ENCODE measurements at places on chromosomes 1 and 21.
A peak's percentile ranks its signal among the peaks of the same experiment; 100 is the strongest.

DNA sequence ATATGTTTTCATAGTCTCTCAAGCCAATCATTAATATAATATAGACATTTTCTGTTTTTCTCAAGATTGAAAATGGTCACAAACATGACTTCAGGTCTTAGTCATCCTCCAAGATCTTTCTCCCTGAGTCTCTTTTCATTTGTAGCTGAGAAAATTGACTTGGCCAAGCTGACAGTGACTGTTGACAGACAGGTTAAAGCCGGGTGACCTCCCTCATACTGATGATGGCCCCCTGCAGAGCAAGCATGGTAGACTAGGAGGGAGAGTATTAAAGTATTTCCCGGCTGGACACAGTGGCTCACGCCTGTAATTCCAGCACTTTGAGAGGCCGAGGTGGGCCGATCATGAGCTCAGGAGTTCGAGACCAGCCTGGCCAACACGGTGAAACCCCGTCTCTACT is 6.8 kb upstream of the KIAA1614 start:
- DNase-seq = no peak

DNA sequence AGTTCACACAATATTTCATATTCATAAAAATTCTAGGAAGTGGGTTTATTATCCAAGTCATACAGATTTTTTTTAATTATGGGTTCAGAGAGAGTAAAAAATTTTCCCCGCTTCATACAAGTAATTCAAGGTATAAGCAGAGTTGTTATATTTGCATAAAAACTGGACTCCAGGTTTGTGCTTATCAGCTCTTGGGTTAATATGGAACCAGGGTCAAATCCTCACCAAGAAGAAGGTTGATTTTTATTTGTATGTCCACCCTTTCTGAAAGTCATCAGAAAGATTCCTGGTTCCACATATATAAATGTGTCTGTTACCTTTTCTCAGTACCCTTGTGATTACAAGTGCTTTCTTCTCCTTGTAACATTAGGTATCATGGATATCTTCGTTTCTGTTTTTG is 143.8 kb upstream of the PKN2 start:
- no peak for DNase-seq

DNA sequence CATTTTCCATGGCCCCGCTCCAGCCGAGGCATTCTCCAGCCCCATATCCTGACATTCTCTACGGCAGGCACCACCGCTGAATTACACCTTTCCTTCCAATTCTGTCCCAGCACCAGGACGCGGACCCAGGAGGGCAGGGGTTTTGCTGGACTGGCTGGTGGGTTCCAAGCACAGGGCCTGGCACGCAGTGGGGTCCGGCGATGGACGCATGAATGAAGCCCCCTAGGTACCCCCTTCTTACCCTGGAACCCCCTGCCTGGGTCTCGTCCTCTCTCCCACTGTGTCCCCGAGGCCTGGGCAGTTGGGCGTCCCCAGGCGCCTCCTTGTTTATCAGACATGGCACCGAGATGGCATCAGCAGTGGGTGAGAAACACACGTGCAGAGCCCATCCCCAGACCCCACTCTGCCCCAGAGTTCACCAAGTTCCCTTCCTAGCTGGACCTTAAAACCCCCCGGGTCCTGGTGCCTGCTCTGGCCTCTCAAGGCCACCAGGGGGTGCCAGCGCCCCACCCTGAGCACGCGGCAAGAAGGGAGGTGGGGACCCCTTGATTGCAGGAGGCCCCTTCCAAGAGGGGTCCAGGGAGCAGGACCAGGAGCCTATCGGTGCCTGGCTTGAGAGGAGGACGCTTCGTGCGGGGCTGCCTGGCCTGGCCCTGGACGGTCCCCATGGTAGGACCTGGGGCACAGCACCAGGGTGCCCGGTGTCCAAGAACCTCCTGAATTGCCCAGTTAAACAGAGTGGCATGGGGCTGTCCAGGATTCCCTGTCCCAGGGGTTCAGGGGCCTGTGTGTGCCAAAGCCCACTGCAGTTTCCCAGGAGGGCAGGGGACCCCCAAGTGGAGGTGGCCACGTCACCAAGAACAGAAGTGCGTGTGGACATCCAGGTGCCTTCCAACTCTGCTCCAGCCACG is 46.1 kb downstream of the MEGF6 start:
- peak; percentile 38 for DNase-seq

- DNase-seq = no peak
These were observed 123.1 kb downstream of the AKT3 start for GRCh38 chr1:243726806-243727502.

DNA sequence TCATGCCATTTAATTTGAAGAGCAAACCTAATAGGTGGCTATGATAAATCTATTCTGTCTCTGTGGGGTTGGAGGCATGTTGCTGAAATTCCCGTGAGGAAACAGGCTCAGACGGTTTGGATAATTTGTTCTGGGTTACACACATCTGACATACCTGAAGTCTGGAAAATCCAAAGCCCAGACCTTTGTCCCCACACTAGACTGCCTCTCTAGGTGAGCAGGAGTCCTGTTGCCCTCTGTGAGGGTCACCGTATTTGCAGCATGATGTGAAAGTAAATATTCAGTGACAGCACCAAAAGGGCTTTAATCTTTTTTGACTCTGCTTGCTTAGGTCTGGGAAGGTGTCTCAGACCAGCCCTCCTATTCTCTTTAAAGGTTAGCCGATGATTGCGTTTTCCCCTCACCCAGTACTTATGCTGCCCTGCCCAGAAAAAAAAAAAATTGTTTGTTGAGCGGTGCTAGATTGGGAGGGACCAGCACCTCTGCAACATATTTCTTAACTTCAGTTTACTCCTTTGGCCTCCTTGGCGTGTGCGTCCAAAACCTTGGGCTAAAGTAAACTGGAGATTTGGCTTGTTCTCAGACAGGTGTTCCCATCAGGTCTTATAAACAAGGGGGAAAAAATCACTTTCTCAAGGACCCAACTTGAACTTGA is 67.0 kb downstream of the CACHD1 start:
- no peak for DNase-seq

GRCh38 chr1:230943048-230943593 is 35.5 kb downstream of the TTC13 start:
- DNase-seq = no peak

GRCh38 chr1:163102590-163102989 is 33.4 kb downstream of the RGS4 start:
- no peak for DNase-seq

DNA sequence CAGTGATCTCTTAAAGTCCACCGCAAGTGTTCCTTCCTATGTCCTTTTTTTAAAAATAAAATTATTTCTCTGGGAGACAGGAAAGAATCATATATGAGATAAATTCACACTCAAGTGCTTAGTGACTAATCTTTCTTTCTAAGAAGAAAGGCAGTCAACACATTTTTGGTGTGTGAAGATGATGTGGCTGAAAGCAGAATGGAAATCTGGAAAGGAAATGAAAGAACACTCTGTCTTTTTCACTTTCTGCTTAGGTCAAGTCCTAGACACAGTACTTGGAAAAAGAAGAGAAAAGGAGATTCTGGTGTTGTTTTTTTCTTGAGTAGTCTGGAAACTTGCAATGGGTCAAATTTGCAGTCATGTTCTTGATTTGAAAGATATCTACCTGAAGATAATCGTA is 45.5 kb upstream of the PRRX1 start:
- DNase-seq = no peak

DNA sequence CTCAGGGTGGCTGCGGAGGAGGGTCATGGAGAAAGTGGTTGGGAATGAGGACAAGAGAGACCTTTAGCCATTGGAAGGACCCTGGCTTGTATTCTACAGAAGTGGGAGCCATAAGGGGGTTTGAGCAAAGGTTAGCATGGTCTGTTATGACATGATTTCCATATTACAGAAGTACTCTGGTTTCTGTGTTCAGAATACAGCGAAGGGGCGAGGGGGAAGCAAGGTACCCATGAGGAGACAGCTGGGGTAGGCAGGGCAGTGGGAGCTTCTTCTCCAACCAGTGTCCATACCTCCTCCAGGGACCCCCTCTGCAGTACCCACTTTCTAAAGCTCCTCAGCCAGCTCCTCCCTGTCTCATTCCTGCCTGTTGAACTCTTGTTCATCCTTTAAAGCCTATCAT is 21.9 kb upstream of the KCNE1 start:
- DNase-seq = no peak

DNA sequence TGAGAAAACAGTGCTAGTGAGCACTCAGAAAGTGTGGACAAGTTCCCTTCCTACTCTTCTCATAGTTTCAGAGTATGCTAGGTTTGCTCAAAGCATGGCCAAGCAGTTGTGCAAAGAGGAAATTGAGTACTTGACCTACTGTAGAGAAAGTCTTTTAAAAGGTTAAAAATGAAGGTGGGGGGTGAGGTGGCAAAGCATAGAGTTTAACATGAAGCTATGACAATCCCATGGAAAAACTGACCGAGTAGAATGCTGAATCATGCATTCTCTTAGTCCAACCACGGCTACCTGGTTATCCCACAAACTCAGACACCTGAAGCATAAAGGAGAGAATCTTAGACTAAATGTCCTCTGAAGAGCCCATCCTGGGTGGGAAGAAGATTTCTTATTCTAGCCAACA is 79.9 kb downstream of the PTPN14 start:
- no peak for DNase-seq

DNA sequence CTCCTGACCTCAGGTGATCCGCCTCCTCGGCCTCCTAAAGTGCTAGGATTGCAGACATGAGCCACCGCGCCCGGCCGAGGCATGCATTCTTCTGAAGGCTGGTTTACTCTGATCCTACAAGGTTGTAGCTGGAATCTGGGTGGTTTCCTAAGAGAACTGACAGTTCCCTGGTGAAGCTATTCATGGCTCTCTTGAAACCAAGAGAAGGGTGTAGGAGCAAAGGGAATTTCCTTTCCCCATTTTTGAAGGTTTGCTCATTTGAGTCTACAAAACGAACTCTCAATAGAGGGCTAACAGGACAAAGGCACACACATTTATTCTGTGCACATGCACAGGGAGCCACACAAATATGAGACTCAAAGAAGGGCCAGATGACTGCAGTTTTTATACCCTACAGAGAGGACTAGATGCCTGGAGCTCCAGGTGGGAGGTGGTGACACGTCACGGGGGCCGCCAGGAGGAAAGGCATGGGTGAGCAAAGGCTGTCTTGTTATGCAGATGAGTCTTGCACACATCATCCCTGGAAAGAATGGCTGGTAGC is 49.5 kb upstream of the ERRFI1 start:
- no peak for DNase-seq

GRCh38 chr1:42936309-42937078 is 22.2 kb downstream of the SLC2A1 start:
- no peak for DNase-seq

GRCh38 chr1:69459244-69459643 is 108.5 kb upstream of the LRRC7 start:
- no peak for DNase-seq

GRCh38 chr1:47521034-47521881 is 83.4 kb downstream of the FOXD2 start:
- no peak for DNase-seq

GRCh38 chr1:16180291-16180824 is 24.5 kb upstream of the EPHA2 start:
- DNase-seq = no peak

- no peak for DNase-seq
These were observed 107.4 kb downstream of the SLC45A1 start for GRCh38 chr1:8425150-8425780.

- no peak for DNase-seq
These were observed 143.4 kb upstream of the CHRM3 start for GRCh38 chr1:239243006-239243405.

DNA sequence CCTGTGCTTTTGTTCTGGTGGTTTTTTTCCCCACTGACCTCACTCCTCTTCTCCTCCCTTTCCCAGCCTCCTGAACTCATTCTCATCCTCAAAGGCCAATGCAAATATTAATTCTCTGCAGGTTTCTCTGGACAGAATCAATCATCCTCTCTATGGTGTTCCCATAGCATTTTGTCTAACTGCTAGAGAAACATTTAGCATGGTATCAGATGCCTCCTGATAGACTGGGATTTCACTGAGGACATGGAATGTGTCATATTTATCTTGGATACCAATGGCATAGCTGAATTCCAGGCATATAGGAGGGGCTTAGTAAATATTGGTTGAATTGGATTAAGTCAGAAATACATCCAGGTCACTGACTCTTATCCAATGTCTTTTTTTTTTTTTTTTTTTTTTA is 46.1 kb upstream of the SRP9 start:
- DNase-seq = no peak

- DNase-seq = peak; percentile 41
These were observed 921 bp upstream of the MIB2 start for GRCh38 chr1:1614204-1614953.

- no peak for DNase-seq
These were observed 1157.3 kb downstream of the PLA2G4A start for GRCh38 chr1:187985897-187986654.

DNA sequence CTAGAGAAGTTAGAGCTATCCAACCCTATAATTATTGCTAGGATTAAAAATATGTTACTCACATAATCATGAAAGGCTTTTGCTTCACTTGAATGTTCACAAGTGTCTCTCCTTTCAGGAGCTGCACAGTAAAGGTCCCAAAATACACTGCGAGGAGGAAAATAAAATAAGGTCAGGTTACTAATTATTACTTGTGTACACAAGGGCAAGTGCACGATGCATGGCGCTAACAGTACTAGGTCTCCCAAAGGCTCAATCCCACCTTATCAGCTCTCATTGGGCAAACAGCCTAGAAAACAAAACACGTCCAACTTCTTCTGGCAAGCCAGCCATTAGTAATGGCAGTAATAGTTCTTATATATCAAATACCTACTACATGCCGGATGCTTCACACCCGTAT is 4.4 kb downstream of the SSBP3 start:
- DNase-seq = no peak

DNA sequence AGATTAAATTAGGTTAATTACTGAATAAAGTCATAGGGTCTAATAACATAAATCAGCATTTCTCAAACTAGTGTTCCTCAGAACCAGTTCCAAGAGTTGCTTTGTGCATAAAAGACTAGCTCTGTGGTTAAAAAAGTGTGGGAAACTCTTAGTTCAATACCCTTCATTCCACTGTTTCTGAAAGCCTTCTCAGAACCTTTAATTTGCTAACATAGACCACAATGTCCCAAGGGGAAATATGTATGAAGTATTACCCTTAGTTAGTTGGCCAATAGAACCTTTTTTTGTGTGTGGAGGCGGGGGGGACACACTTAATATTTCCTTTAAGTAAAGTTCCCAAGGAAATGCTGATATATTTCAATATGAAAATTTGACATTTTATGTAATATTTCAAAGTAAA is 20.4 kb downstream of the ODF2L start:
- DNase-seq = no peak

DNA sequence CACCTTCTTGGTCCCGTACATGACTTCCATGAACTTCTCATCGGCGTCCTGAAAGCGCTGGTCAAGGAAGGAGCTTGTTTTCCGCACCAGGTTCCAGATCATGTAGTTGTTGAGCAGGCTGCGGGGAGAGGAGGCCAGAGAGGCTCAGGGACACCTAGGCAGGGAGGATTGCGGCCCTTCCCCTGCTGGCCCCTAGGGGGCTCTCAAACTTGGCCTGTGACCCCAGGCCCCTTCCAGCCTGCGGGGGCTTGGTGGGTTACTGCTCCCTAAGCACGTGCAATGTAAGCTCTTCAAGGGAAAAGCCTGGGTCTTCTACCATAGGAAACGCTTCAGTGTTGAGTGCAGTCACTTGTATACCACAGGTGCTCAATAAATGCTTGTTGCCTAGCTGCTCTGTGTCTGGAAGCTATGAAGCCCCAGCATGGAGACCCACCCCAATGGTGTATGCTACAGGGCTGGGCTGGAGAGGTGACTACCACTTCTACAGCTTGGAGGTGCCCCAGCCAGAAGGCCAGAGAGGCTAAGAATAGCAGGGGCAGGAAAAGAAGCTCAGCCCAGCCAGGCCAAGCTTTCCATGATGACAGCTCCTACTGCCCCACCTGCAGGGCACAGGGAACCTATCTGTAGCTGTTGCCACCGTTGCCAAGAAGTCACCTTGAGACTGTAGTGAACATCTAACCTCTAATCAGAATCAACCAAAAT is 45.1 kb downstream of the ECE1 start:
- no peak for DNase-seq
